Pulmonary artery endothelial cell (primary cell): ENCODE measurements at places on chromosomes 1 and 21. TPM values are rescaled to one million over a fixed set of nuclear protein-coding genes. Genes with fewer than 3 reads are reported as not detected.

DNA sequence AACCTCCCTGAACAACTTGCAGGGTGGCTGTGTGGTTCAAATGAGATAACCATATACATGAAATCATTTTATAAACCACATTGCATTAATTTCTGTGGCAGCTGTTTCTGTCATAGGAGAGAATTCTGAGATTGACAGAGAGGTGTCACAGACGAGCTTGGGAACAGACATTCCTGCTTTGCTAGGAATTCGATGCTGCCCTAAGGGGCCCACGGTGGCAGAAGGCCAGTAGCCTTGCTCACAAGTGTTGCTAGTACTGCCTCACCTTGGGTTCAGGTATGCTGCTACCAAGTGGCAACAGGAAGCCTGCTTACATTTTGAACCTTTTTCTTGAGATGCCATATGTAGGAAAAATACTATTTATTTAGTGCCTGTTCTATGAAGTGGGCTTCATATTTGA lies 13.4 kb downstream of the KCNA10 start:
- no peak for DNase-seq

DNA sequence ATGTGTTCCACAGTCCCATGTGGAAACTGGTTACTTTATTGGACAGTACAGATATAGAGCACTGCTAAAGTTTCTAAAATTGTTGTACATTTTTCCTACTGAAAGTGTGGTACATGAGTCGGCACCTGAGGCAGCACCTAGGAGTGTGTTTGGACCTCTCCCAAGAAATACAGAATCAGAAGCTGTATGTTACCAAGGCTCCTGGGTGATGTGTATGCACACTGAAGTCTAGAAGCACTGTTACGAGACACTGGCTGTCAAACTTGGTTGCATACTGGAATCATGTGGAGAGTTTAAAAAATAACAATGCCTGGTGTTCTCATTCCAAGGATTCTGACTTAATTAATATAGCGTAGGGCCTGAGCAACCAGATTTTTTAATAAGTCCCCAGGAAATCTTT lies 46.6 kb downstream of the ERO1B start:
- DNase-seq = no peak

DNA sequence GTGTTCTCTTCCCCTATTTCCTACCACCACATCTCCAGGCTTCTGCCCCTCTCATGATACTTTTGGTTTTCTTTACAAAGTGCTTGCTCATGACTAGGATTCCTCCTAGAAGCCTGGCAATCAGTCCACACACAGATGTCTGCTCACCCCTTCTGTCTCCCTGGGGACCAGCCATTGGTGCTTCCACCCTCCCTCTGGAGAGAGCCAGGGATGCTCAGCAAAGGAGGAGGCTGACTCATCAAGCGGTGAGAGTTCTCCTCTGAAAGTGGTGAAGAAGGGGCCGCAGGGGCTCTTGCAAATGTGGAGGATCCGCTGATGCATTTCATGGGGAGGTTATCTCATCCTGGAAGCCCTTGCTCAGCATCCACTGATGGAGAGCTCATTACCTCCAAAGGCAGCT lies 14.5 kb downstream of the NT5C1A start:
- no peak for DNase-seq

DNA sequence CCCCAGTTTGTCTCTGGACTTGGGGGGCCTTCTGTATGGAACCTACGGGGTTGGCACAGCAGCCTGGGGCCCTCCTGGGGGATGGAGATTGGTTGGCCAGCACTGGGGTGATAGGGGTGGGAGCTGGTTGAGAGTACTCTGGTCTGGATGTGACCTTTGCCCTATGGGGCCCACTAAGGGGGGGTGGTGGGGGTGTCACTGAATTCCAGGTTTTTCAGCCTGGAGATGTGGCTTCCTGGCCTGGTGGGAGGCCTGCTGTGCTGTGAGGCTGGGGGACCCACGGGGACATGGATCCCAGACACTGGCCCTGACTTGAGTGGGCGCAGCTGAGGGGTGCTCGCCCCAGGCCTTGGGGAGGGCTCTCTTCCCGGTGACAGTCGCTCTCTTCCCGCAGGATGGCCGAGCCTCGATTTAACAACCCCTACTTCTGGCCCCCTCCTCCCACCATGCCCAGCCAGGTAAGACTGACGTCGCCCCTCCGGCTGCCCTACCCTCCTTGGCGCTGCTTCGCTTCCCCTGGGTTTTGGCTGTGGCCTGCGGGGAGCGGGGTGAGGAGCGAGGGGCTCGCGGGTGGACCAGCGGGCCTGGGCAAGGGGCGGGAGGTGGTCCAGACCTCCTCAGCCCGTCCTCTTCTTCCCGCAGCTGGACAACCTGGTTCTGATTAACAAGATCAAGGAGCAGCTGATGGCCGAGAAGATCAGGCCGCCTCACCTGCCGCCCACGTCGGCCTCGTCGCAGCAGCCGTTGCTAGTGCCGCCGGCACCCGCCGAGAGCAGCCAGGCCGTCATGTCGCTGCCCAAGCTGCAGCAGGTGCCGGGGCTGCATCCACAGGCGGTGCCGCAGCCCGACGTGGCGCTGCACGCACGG lies 19.6 kb downstream of the ZNF362 start:
- no peak for DNase-seq

DNA sequence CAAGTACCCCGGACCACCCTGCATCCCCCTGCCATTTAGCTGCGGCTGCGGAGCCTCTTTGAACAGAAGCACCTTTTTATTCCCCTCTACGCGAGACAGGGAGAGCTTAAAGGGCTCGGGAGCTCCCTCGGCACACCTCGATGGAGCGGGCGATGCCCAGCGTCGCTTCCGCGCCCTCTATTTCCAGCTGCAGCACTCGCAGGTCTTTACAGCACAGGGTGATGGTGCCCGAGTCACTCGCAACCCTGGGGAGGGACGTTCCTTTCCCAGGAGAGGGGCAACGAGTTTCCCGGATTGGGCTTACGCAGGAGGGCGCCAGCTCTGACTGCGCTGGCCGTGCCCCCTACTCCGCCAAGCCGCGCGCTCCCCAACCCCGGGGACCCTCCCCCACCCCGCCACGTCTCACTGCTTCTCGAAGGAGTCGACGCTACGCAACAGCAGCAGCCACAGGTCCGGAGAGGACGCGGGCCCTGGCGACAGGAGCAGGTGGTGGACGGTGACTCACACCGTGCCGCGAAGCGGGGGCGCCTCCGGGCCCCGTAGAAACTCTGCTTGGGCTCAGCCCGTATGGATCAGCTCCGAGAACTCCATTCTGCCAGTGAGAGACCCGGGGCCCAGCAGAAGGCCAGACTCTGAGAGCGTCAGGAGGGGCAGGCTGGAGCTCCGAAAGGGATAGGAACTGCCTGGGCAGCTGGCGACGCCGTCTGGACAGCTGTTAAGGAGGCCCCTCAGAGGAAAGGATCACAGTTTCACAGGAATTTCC lies 5.8 kb upstream of the FAM167B start:
- DNase-seq = no peak

Gene OR14K1
- total RNA-seq = not detected in 2 replicates

DNA sequence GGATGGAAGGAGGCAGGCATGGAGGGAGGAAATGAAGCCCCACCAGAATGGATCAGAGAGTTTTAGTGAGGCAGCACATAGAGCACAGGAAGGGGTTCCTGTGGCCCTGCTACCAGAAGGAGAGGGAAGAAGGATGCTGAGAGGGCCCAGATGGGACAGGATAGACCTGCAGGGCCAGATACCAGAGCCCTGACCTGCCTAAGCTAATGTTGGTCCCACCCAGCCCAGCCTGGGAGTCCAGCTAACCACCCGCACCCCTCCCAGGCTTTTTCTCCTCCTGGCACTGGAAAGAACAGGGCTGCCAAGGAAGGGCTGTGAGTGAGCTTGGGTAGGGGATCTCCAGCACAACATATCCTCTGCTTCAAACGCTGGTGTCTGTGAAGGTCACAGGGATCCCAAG lies 6.9 kb downstream of the NECTIN4 start:
- DNase-seq = no peak

Gene PRUNE1
- 4.1 and 7.7 TPM in 2 replicates for total RNA-seq

- DNase-seq = no peak
Measured at GRCh38 chr1:182227864-182228547, 163.6 kb downstream of the GLUL start.

Gene S100A2
- total RNA-seq = 1.6 and 2.2 TPM in 2 replicates

Gene NUP210L
- 0.07 and 0.11 TPM in 2 replicates for total RNA-seq

Gene SLAMF9
- total RNA-seq = not detected in 2 replicates

Gene SNAPIN
- 60.6 and 61.7 TPM in 2 replicates for total RNA-seq

GRCh38 chr1:164891615-164892014 lies 332.6 kb downstream of the PBX1 start:
- no peak for DNase-seq

Gene SASS6
- 3.0 and 5.0 TPM in 2 replicates for total RNA-seq

Gene ZBTB7B
- total RNA-seq = 11.5 and 22.2 TPM in 2 replicates

DNA sequence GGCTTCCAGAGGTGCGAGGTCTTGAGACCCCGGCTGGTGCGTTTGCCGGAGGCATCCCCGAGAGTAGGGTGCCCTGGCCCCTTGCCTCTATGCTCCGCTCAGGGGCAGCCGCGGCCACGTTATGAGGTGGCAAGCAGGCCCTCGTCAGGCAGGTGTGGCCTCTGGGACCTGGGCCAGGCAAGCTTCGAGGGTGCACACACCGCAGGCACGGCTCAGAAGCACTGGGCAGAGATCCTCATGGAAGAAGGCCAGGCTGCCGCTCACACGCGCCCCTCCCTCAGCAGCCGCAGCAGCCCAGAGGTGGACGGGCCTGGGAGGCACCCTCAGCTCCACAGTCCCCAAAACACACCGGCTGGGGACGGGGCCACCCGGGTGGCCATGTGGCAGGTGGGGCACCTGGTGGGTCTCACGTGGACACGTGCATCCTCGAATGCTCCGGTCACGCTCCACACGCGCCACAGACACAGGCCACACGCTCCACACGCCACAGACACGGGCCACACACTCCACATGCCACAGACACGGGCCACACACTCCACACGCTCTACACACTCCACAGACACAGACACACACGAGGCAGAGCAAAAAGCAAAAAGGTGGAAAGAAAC lies 6.5 kb downstream of the SDF4 start:
- no peak for DNase-seq

DNA sequence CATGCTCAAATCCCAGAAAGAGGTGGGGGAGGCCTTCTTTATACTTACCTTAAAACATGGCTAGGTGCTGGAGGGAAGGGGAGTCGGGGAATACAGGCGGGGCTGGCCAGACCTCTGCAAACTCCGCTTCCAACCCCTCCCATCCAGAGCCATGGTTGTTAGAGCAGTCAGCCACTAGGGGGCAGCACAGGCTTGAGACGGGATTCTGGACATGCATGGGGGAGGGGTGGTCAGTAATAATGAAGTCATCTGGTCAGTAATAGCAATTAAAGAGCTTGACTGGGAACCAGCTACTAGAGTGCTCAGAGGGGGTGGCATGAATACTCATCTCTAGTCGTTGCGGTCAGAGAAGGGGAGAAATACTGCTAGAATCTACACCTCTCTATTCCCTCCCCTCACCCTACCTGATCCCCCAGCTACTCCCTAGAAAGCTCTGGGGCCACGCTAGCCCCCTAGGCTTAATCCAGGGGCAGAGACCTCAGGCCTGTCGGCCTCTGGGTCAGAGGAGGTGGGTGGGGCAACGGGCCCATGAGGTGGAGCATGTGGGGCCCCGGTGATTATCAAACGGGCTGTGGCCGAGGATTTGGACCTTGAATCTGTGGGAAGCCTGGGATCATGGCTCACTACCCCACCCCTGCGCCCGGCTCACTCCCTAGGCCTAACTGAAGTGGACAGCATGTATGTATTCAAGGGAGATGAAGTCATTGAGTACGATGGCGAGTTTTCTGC lies 2.9 kb downstream of the CASQ1 start:
- DNase-seq = peak; percentile 52

Gene NIBAN1
- 12.3 and 14.9 TPM in 2 replicates for total RNA-seq

Gene LRRC3
- 0.71 and 1.5 TPM in 2 replicates for total RNA-seq

Gene PTPRF
- 152 and 171 TPM in 2 replicates for total RNA-seq

DNA sequence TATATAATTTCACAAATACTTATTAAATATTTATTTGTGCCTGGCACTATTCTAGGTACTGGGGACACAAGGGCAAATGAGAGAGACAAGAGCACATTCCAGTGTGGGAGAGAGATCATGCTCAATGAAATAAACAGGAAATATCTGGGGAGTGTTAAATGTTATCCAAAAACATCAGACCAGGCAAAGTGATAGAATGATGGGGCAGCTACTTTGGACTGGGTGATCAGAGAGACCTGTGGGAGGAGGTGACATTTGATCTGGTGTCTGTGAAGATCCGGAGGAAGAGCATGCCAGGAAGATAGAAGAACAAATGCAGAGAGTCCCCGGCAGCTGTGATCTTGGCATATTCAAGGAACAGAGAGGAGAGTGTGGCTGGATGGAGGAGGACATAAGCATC lies 27.5 kb upstream of the GNG12 start:
- no peak for DNase-seq

DNA sequence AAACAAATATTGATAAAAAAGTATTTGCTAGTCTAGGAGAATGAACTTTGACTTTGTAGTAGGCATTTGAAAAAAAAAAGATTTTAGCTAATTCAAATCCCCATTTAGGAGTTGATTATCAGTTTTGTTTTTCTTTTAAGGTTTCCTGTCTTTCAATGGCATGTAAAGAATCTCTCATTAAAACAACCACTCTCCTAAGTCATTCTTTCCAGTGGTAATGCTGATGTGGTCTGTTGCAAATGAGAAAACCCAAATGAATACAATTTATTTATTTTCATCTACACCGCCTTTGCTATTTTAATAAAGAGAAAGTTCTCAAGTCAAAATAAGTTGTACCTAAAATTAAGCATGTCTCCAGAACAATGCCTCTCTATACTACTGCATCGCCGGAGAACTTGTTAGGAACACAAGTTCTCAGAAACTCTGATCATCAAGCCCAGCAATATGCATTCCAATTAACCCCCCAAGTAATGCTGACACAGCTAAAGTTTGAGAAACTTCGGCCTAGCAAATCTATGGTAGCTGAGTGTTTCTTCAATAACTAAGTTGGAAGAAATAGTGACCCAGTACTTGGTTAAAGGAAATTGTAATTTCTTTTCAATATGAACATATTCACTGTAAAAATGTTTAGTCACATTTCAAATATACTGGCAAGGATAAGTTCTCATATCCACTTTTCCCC lies 255.1 kb downstream of the PTPRC start:
- DNase-seq = no peak

GRCh38 chr1:203274603-203275381 lies 30.5 kb upstream of the BTG2 start:
- no peak for DNase-seq
